ENCODE measurements at places on chromosomes 12 and 14. TPM values are rescaled to one million over a fixed set of nuclear protein-coding genes. Genes with fewer than 3 reads are reported as not detected.

The TAC3 gene
- total RNA-seq = 2.9 TPM

The DPF3 gene
- 4.5 TPM for total RNA-seq

The PKP2 gene
- 29.5 TPM for total RNA-seq

GRCh38 chr12:24475337-24475736 lies 473.6 kb downstream of the BCAT1 start:
- no peak for DNase-seq

DNA sequence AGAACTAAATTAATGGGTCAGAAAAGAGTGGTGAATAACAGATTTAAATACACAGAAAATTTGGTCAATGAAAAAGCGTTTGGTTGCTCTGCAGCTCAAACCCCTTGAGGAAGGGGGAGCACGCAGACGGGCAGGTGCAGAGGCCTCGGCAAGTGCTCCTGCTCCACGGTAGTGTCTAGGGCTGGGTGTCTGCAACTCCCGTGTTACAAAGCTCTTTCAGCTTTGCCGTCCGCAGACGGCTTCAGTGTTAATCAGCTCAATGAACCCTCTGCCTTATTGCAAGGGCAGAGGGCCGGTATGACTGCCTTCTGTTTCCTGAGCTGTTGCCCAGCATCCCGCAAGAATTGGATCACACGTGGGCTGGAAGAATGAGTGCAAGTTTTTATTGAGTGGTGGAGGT lies 125.7 kb upstream of the TRHDE start:
- DNase-seq = no peak

DNA sequence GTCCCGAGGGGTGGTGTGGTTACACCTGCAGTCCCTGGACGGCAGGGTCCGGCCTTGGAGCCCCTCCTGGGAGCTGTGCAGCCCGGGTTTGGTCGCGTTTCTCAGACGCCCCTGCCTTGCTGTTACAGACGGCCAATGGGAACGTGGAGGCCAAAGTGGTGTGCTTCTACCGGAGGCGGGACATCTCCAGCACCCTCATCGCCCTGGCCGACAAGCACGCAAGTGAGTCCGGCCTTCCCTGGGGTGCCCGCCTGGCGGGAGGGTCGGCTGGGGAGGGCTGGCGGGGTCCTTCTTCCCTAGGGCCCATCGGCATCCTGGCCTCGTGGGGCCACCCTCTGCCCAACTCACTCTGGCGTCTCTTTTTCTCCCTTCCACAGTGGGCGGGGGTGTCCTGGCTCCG lies 25.7 kb downstream of the MTA1 start:
- DNase-seq = no peak

- DNase-seq = no peak
Observed at GRCh38 chr12:116094475-116094874, 183.0 kb downstream of the MED13L start.

DNA sequence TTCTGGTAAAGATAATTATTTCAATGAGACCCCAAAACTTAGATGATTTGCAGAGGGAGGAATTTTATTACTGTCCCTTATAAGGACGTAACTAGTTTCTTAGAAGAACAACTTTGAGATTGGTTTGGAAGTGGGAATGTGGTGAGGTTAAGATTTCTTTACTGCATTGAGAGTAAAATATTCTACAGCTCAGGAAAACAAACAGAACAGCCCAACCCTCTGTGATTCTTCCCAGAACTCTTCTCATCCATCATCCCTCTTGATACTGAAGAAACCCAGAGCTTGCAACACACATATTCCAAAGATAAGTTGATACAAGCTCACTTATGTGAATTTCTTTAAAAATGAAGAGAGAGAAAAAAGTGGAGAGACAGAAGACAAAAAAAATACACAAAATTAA lies 234.2 kb downstream of the CRADD start:
- no peak for DNase-seq

Data from type B pancreatic cell (in vitro differentiated cells).